RWPE1 (cell line): ENCODE measurements at places on chromosomes 1 and 21.

- DNase-seq = no peak
Measured at GRCh38 chr1:153028766-153029165, 2.2 kb upstream of the SPRR1B start.

DNA sequence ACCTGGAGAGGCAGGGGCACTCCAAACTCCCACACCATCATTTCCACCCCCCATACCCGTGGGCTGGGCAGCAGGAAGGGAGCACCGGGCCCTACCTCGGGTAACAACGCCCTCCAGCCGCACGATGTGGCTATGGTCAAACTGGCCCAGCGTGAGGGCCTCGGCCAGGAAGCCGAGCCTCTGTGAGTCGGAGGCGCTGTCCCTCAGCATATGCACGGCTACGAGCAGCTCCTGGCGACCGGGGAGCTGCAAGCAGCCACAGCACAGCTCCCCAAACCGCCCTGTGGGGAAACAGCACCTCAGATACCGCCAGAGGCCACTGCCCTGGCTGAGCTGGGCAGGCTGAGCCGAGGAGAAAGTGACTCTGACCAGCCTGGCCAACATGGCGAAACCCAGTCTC is 29.2 kb downstream of the CDCA8 start:
- DNase-seq = no peak

GRCh38 chr1:59007429-59007819 is 223.6 kb upstream of the JUN start:
- no peak for DNase-seq

DNA sequence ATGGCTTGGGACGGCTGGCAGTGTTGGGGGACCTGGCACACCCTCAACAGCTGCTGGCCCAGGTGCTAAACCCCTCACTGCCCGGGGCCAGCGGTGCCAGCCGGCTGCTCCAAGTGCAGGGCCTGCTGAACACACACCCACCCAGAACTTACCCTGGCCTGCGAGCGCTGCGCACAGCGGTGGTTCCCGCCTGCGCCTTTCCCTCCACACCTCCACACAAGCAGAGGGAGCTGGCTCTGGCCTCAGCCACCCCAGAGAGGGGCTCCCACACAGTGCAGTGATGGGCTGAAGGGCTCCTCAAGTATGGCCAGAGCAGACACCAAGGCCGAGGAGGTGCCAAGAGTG is 67.9 kb downstream of the FMO4 start:
- DNase-seq = no peak
